Muscle of arm (tissue), 14 donors: ENCODE measurements at places on chromosomes 2 and 18. TPM values are rescaled to one million over a fixed set of nuclear protein-coding genes. Genes with fewer than 3 reads are reported as not detected.

The ADD2 gene
- 2.1 TPM for polyA plus RNA-seq

DNA sequence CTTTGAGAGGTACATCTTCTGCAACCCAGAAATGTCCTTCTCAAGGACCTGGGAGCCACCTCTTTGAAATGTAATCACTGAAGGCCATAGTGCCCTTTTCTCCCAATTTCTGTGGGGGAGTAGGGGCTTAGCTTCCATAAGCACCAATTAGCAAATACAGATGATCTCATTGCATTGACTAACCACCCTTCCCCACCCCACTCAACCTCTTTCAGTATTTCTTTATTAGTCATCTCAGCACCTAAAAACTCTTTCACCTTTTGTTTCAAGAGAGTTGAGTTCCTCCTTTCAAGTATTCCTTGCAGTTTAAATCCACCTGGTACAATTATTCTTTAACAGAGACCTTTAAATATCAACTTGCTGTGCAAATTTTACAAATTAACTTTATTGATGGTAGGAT, 1011.8 kb upstream of the CDH2 start:
- no peak for DNase-seq

DNA sequence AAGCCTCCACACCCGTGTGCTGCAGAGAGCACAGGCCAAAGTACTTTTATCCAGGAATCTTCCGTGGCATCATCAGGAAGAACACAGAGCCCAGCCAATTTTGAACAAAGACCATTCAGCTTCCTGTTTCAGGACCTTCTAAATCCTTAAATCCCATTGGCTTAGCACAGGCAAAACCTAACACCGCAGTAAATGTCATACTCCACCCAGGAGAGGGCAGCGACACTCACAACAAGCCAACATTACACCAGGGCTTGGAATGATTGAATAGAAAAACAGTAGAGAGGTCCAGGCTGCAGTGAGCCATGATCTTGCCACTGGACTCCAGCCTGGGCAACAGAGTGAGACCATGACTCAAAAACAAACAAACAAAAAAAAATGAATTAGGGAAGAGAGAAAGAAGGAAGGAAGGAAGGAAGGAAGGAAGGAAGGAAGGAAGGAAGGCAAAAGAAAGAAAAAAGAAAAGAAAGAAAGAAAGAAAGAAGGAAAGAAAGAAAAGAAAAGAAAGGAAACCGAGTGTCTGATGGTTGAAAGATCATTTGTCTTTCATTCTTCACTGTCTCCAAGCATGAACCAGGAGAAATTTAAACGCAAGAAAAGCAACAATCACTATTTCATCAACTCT, 144.6 kb upstream of the SATB2 start:
- DNase-seq = no peak

The SLC40A1 gene
- 38.9 TPM for polyA plus RNA-seq

DNA sequence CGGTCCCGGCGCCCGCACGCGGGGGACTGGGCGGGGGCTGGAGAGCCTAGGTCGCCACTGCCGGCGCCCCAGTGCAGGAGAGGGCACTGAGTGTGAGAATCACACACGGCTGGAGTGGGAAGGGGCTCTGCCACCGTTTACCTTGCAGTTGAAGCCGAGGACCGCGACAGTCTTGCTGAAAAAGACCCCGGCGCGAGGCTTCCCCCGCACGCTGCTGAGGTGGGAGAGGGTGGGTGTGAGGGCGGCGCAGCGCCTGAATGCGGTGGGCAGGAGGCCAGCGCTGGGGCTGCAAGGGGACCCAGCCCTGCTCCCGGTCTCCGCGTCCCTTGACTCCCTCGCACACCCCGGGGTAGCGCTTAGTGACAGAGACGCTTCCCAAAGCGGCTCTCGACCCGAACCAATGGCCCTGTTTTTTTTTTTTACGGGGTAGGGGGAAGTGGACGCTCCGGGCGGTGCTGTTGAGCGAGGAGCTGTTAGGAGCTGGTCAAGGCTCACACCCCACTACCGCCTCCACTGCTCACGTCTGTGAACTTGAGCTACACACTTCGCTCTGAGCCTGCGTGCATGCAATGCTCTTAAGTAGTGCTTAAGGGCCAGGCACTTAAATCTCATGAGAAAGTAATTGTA, 794 bp downstream of the NOTO start:
- DNase-seq = no peak

DNA sequence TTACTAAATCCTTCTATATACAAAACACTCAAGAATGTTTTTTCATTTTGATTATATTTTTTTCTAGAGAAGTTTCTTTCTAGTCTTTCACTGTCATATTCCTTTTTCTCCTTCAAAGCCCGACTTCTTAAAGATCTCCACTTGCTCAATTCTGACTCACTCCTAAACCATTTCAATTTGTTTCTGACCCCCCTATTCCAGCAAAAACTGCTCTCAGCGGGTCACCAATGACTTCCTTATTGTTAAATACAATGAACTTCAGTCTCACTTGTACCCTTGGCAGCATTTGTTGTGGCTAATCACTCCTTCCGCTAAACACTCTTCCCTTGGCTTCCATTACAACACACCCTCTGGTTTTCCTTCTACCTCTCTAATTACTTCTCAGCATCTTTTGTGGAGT, 111.1 kb upstream of the RBBP8 start:
- no peak for DNase-seq

DNA sequence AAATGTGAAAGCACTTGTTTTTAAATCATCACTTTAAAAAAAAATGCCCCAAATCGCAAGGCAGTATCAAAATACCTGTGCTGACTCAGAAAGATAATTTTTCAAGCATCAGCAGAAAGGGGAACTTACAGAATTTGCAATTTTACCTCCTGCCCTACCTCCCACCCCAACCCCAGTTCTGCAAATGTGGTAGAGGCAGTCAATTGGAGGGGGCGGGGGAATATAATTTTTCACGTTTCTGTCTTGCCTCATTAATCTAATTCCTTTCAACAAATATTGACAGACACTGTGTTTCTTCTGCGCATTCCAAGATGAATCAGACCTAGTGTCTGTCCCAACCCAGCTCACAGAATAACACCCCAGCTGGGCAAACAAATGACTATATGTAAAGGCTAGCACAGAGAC, 76.8 kb downstream of the ALPK2 start:
- DNase-seq = no peak
